ENCODE measurements at places on chromosomes 16 and 17.

GRCh38 chr17:17492571-17492970 is 3.6 kb downstream of the RASD1 start:
- DNase-seq: no peak

GRCh38 chr16:11315510-11315909 is 29.7 kb upstream of the RMI2 start:
- DNase-seq: no peak

- DNase-seq: peak; percentile 64
Measured at GRCh38 chr17:43368740-43369506, 29.9 kb upstream of the ARL4D start.

- DNase-seq: no peak
Measured at GRCh38 chr16:17474572-17474971, 3.8 kb upstream of the XYLT1 start.

DNA sequence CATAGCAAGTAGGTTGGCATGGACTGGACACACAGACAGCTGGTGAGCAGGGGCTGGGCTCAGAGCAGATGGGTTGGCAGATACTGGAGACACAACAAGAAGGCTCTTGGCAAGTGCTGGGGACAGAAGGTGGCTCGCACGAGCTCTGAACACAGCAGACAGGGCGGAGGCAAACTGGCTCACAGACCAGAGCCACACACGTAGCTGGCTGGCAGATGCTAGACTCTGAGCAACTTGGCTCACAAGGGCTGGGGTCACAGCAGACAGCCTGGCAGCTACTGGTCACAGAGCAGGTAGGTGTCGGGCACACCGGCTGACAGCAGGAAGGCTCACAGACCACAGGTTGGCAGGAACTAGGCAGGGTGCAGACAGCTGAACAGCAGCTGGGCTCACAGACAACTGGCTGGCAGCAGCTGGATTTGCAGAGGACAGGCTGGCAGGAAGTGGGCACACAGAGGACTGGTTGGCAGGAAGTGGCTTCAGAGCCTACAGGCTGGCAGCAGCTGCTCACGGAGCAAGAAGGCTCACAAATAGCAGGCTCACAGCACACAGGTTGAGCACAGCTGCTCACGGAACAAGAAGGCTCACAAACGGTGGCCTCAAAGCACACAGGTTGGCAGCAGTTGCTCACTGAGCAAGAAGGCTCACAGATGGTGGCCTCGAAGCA is 725 bp downstream of the KRTAP16-1 start:
- peak; percentile 32 for DNase-seq

DNA sequence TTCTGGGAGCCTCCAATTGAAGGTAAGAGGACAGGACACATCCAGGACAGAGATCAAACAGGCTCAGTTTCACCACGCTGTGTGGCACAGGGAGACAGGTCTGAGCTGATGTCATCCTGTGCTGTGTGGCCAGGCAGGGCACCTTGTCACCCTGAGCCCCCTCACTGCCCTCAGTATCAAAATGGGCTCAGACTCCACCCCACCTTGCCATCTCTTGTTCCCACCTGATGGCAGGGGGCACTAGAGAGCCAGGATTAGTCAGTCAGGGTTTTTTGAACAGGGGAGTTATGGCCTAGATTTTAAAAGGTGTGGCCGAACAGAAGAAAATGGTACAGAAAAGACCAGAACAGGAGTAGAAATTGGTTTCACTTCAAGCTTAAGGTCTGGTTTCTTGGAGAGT is 2.6 kb downstream of the KAT2A start:
- peak; percentile 38 for DNase-seq

DNA sequence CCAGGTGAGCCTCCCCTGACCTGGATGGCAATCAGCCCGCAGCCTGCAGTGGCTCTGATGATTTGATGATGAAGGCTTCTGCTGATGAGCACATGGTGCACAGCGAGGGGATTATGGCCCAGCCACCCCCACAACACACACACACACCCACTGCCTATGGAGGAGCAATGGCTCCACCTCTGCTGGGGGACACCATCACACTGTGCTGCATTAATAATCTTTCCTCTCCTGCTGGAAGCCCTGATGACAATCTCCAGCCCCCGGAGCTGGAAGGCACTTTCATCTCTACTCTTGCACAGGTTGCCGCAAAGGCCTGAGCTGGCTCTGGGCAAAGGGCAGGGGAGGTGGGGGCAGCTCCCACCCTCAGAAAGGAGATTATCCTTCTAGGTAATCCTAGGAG is 79.9 kb downstream of the PLXDC1 start:
- DNase-seq: no peak

- DNase-seq: no peak
Measured at GRCh38 chr16:30359871-30360170, 4.7 kb upstream of the CD2BP2 start.

GRCh38 chr17:16980061-16980460 is 8.1 kb upstream of the TNFRSF13B start:
- no peak for DNase-seq

DNA sequence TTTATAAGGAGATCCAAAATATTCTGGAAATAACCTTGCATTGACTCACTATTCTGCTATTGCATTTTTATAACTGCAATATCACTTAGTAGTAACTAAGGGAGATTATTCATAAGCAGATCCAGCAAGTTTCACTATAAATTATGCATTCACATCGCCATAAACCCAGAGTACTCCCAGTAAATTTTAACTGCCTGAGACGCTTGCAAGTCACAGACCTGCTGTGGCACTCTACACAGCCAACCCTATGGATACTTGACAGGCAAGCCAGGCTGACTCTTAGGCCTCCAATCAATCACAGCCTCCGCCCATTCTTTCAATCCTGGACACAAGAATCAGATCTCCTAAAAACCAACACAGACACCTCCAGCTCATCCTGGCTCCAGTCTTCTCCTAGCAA is 28.2 kb downstream of the USP31 start:
- DNase-seq: no peak

DNA sequence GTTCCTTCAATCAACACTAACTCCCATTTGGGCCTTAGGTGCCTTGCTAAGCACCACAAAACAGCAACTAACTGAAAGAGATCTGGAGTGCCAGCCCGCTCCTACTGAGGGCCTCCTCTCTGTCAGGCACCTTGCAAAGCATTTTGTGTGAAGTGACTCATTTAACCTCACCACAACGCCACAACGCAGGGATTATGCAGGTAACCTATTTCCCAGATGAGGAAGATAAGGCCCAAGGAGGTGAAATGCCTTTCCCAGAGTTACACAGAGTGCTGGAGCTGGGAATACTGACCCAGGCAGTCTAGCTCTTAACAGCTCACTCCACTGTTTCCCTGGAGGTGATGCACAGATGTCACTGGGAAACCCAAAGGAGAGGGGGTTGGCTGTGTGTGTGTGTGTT is 32.8 kb downstream of the DRC3 start:
- DNase-seq: no peak

All from stimulated activated CD4-positive, alpha-beta T cell treated with anti-CD3 and anti-CD28 coated beads, Interleukin-12 subunit alpha, Interleukin-12 subunit beta, amount 100 ng/mL, for 4 hours (primary cell).